ENCODE measurements at places on chromosomes 1 and 21.

DNA sequence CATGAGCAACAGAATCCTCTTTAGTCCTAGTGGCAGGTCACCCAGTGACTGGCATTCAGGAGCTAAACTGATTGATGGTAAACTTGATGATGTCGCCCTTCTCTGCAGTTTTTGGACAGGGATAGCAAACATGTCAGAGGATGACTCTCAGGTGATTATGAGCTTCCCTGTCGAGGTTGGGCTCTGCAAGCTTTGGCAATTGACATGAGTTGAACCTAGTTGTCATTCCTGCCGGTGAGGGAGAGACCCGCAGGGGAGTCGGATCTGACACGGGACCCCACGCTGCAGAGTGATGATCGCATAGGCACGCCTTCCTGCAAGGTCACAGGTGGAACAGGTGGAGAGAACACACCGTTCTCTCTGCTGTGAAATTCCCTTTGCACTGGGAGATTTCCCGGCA, 438.0 kb upstream of the VAMP3 start:
- no peak for DNase-seq

- no peak for DNase-seq
Measured at GRCh38 chr1:40696294-40696693, 4.8 kb downstream of the NFYC start.

- no peak for DNase-seq
Measured at GRCh38 chr1:51253691-51254090, 17.6 kb downstream of the RNF11 start.

DNA sequence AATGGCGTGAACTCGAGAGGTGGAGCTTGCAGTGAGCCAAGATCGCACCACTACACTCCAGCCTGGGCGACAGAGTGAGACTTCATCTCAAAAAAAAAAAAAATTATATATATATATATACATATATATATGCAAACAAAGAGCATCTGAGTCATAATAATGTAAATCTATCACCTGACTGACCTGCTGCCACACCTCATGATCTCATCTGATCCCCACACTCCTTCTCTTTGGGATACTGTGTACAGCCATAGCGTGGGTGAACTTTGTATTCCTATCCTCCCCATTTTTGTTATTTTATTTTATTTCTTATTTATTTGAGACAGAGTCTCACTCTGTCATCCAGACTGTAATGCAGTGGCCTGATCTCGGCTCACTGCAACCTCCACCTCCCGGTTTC, 2.6 kb upstream of the HDAC1 start:
- DNase-seq, result no peak

- no peak for DNase-seq
Measured at GRCh38 chr1:21174654-21175323, 1.9 kb downstream of the EIF4G3 start.

- DNase-seq, result no peak
Measured at GRCh38 chr1:228050571-228051231, 31.8 kb upstream of the ARF1 start.

GRCh38 chr1:220882061-220882891, 3.0 kb downstream of the HLX start:
- no peak for DNase-seq

DNA sequence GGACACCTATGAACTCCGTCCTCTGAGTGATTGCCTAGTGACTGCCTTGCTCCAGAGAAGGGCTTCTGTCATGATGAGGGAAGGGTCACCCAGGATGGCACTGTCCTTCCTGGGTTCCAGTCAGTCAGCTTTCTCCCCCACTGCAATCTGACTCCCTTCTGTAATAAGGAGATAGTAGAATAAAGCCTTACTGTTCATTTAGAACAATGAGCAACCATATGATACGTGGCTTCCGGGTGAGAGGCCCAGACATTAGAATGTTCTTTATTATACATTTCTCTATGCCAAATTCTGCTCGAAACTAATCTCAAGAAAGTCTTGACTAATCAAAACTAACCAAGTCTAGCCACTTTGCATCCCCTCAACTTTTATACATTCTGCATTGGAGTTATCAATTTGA, 8.5 kb upstream of the MTMR11 start:
- no peak for DNase-seq

- no peak for DNase-seq
Measured at GRCh38 chr1:50421366-50421748, 1.9 kb downstream of the DMRTA2 start.

DNA sequence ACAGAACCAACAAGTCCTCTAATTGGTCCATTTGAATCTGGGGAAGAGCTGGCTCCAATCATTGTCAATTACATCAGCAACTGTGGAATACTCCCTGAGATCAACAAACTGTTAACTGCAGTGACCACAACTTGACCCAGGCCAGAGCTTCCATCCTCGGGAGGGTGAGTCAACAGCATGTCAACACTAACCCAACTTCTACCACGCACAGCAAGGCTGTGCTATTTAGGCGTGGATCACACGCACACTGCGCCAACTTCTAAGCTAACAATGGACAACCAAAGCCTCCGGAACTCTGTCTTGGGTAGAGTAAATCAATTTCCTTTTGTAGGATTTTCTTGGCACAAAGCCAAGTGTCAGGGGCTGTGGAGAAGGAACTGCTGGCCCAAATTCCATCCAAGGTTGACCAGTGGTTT, 30.4 kb downstream of the APP start:
- DNase-seq, result no peak

DNA sequence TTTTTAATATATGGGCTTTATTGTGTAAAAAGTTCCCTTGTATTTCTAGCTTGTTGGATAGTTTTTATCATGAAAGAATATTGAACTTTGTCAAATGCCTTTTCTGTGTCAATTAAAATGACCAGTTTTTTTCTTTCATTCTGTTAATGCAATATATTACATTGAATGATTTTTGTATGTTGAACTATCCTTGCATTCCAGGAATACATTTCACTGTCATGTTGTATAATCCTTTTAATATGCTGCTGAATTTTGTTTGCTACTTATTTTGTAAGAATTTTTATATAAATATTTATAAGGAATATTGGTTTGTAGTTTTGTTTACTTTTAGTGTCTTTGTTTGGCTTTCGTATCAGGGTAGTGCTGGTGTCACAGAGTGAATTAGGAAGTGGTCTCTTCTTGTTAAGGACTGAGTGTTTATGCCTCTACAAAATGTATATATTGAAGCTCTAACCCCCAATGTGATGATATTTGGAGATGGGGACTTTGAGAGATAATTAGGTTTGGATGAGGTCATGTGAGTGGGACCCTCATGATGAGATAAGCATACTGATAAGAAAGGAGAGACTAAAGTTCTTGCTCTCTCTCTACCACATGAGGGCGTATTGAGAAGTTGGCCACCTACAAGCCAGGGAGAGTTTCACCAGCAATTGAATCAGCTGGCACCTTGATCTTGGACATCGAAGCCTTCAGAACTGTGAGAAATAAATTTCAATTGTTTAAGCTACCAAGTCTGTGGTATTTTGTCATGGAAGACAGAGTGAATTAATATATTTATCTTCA, 12.0 kb upstream of the SLAMF6 start:
- DNase-seq, result no peak

DNA sequence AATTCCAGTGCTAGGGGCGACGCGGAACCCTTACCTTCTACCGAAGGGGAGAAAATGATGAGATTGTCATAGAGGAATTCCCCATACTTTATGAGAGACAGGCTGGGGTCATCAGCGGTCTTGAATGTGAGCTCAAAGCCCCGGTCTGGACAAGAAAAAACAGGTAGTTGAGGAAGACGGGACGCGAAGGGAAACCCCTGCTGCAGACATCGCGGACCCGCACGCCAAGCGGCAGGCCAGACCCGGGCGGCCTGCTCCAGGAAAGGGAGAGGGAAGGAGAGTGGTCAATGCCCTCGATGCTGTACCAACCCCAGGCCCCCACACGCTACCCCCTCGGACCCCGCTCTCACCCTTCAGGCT, 342 bp downstream of the DDOST start:
- no peak for DNase-seq

- DNase-seq, result no peak
Measured at GRCh38 chr1:243454328-243454997, 198.6 kb downstream of the SDCCAG8 start.

DNA sequence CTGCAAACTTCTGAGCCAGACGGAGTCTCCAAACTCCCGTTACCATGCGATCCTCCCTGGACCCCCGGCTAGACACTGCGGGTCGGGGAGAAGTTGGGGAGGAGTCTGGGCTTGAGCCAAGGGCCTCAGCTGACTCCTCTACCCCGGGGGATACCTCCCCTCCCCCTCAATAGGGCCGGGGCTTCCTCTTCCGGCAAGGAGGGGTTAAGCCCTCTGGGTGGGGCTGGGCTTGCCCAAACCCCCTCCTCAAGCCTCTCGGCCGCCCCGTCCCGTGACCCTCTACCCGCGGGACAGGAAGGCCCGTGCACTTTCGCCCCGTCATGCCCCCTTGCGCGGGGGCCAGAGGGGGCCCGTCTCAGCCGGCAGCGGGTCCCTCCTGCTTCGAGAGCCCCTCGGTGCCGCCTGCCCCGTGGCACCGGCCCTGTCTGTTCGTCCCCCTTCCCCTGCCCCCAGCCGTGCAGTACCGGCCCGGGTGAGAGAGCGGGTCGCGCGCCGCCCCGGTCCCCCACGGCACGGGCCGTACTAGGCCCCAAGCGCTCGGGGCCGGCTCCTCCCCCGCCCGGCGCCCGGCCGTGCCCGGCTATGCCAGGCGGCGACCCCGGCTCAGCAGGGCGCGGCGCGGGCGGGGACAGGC, 652 bp downstream of the ARL8A start:
- DNase-seq, result no peak

DNA sequence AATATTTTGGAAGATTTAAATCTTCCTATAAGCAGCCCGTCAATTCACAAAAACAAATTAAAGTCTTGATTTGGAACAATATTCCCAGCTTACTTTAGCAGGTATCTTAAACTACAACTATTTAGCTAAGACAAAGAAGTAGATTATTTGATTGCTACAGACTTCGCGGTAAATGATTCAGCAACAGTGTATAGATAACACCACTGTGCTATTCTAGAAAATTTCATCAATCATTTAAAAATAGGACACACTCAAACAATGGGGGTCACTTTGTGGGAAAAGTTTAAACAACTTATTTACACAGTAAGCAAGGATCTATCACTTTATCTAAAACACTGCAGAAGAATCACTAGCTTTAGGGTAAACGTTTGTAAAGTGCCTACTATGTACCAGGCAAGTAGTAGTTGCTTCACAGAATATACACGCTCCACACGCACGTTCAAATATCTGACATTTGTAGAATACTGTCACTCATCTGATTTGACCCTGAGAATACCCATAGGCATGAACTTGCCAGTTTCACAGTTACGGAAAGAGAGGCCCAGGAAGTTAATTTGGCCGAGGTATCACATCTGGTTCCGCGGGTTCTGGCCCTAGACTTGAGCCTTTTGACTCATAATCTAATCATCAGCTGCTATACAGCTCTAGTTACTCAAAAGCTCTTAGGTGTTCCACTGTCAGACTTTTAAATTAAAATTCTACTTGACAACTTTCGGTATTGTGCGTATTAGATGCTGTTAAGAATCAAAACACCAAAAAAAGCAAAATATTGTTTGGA, 876 bp downstream of the DENND2C start:
- DNase-seq, result peak; percentile 5

DNA sequence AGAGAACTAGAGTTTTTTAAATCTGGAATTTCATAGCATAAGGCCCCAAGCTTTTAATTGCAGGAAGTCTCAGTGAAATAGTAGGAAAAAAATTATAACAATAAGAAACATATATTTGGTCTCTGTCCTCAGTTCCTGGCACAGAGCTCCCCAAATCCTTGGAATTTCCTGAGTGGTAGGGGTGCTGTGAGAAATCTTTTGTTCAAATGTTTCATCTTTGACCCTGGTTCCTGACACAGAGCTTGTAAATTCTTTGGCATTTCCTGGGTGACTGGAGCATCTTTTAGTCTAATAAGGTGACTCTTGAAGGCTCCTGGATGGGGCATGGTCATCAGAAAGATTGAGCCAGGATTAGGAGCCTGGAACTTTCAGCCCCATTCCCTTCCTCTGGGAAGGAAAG, 225.7 kb upstream of the AJAP1 start:
- DNase-seq, result no peak

GRCh38 chr1:52424231-52424636, 19.8 kb downstream of the PRPF38A start:
- DNase-seq, result peak; percentile 59

- no peak for DNase-seq
Measured at GRCh38 chr1:193486671-193487229, 300.3 kb upstream of the B3GALT2 start.

- no peak for DNase-seq
Measured at GRCh38 chr1:54436826-54437225, 30.6 kb upstream of the SSBP3 start.

Data from activated CD4-positive, alpha-beta T cell treated with anti-CD3 and anti-CD28 coated beads, Interleukin-2, amount 50 U/mL, for 16 hours (primary cell).